ENCODE measurements at places on chromosomes 5 and 9.

DNA sequence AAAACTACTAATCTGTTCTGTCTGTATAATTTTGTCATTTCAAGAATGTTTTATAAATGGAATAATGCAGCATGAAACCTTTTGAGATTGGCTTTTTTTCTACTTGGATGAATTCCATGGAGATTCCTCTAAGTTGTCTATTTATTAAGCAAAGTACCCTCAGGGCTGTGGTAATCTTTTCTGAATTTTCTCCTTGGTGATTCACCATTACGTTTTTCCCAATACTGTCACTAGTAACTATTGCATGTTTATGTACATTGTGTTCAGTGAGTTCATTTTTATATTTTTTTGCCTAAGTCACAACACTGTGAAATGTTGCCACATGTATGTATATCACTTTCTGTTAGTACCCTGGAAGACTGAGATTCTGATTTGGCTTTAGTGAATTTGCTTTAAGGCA lies 177.0 kb upstream of the GRIN3A start:
- no peak for DNase-seq

GRCh38 chr5:173501271-173501670 lies 115.2 kb downstream of the BOD1 start:
- no peak for DNase-seq

- no peak for DNase-seq
Observed at GRCh38 chr5:56110646-56111403, 116.1 kb upstream of the IL6ST start.

- peak; percentile 38 for DNase-seq
Observed at GRCh38 chr9:9942764-9943424, 669.9 kb downstream of the PTPRD start.

GRCh38 chr9:3863686-3864085 lies 337.9 kb upstream of the RFX3 start:
- no peak for DNase-seq

DNA sequence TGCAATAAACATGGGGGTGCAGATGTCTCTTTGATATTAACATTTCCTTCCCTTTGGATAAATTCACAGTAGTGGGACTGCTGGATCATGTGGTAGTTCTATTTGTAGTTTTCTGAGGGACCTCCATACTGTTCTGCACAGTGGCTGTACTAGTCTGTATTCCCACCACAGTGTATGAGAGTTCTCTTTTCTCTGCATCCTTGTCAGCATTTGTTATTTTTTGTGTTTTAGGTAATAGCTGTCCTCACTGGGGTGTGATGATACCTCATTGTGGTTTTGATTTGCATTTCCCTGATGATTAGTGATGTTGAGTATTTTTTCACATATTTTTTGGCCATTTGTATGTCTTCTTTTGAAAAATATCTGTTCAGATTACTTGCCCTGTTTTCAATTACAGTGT lies 562.5 kb downstream of the CSNK1G3 start:
- DNase-seq: no peak

GRCh38 chr9:109918339-109919163 lies 138.6 kb downstream of the PALM2AKAP2 start:
- peak; percentile 12 for DNase-seq

DNA sequence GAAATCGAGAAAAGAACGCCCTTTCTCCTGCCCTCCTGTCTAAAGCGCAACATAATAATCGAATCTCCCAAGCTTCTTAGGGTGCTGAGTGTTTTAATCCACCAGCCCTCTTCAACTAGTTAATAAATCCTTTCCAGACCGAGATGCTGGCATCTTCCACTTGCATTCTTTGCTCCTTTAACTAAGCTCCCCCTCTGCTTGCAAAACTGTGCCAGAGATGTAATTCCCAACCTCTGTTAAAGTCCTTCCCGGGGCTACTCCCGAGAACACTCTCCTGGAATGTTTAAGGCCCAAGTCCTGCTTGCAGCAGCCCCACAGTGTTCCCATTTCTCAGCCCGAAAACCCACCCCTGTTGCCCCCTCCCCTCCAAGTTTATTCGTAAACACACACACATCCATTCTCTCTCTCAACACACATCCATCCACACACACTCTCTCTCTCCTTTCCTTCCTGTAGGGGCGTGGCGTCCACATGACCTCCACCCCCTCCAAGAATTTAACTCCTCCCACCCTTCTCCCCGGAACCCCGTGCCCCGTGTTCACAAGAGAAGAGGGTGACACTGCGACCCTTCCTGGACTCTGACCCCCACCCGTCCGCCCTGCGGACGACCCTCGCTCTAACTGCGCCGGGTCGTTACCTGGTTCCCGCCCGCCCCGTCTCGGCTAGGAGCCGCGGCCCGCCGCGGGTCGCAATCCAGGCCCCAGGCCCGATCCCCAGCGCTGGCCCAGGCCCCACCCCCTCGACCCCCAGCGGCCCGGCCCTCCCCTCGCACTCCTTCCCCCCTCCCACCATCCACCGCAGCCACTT lies 7.0 kb upstream of the MGAT1 start:
- DNase-seq: peak; percentile 90

DNA sequence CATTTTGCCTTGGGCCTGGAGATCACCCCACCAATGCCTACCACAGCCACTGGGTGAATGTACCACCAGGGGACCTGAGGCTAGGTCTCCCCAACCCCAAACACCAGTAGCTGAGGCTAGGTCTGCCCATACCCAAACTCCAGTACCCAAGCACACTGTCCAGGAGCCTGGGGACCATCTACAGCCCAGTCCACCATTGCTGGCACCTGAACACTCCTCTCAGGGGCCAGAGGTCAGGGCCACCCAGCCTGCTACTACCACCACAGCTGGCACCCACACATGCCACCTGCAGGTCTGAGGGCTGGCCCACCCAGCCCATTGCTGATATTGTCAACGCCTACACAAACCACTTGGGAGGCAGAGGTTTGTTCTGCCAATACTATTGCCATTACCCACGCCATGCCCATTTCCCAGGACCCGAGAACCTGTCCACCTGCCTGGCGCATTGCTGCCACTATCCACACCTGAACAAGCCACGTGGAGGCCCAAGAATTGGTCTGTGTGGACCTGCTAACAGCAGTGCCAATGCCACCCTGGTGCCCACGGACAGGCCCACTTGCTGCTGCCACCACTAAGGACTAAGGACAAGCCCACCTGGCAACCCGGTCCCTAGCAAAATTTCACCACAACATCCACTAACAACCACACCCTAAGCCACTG lies 59.2 kb downstream of the ZDHHC21 start:
- DNase-seq: no peak

DNA sequence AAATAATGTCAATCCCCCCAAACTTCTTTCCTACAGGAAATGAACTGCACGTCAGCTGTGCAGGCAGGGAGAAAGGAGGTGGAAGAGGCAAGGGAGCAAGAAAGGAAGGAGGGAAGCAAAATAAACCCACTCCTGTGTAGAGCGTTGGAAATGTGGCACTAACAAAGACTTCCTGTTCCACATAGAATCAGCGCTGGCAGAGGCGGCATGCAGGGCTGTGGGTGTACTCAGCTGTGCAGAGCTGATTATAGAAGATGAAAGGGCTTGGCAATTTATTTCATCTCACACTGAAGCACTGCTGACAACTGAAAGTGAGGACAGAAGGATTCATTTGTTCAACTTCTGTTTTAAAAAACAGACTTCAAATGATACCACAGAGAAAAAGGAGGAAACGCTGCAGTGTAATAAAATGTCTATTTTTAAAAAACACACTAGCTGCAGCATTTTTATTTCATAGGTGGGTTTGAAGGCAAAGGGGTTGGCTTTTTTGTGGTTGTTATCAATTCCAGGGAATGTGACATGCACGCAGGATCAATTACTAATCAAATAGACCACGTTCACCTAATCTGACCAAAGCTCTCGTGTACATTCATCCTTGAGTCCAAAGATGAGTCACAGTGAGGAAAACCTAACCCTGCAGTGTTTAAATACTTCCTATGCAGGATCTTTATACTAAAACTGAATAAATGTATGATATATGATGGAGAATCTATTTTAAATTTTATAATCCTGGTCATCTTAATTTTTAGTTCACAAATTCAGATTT lies 583.5 kb downstream of the ZNF608 start:
- DNase-seq: no peak

DNA sequence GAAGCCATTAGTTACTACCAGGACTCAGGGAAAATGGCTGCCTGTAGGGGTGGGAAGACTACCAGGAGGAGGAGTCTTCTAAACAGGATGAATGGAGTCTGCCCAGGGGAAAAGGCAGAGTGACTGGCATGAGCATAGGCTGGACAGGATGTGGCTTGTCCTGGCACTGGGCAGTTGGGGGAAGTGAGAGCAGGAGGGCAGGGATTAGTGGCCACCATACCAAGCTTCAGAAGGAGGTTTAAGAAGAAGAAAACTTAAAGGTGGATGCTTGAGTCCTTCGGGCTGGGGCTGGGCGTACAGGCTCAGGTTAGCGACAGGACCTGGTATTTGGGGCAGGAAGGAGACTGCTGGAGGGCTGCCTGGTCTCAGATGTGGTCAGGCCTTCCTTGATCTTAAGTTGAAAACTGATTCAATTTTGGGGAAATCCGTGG lies 5.0 kb upstream of the NSD1 start:
- DNase-seq: no peak

- DNase-seq: no peak
Observed at GRCh38 chr5:96176022-96176421, 214.4 kb upstream of the ELL2 start.

DNA sequence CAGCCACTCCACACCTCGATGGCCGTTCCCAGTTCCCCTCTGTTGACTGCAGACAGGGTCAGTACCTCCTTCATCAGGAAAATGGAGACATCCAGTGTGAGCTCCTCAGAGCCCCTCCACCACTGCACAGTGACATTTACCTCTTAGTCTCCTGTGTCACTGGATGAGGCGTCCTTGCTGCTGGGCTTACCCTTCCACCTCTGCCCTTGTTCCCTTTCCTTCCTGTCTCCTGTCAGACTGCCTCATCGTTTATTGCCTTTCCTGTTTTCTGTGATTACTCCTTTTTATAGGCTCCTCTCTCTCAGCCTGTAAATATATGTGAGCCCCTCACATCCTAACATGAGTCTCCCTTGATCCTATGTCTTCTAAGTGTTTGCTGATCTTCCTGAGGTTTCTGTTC lies 23.2 kb upstream of the SPTAN1 start:
- no peak for DNase-seq

GRCh38 chr5:32304622-32305021 lies 8.1 kb downstream of the MTMR12 start:
- DNase-seq: no peak

DNA sequence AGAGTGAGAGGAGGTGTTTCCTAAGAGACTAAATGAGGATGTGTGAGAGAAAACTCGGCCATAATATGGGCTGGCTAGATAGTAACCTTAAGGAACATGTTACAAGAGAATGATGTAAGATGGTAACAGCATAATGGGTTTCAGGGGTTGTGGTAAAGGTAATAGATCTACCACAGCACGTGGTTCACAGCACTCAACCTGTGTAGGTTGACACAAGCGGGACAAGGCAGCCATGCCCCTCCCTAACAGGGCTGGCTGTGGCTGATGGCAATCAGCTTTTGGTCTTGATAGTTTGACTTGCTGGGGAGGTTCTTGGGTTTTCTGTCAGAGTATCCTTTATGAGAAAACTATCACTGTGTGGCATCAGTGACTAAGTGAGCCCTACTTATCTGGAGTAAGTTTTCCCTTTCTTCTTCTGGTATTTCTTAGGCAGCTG lies 138.6 kb downstream of the TRIO start:
- no peak for DNase-seq

DNA sequence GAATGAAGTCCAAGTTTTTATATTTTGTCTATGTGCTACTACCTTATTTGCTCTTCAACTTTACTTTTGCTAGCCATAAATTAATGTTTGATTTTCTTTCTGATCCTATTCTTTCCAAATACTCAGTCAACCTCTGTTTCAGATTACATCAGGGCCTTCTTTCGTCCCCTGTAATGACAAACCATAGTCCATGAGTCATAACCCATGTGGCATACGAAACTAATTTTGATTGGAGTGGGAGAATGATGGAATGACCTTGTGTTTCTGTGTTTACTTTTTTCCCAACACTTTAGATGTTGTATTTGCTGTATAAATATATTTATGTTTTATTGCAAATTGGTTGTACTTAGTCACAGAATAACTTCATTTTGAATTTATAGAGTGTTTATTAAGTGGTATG lies 1043.1 kb downstream of the DTWD2 start:
- DNase-seq: no peak

DNA sequence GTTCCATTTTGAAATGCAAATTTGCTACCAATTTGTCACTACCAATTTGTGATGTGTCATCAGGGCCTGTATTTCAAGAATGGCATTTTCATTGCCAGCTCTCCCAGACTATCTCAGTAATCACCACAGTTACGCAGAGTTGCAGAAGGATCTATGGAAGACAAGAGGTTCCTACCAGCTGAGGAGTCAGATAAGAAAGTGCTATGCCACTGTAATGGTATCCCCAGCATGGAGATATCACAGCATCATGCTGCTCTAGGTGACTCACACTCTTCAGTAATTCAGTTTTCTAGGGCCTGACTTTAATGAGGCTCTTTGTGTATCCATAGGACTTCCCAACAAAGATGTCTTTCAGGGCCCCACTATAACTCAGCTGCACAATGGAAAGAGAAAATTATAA lies 490.3 kb downstream of the ARHGEF28 start:
- no peak for DNase-seq

- DNase-seq: no peak
Observed at GRCh38 chr9:16986556-16986955, 116.1 kb upstream of the BNC2 start.

GRCh38 chr5:80790698-80791097 lies 135.9 kb upstream of the DHFR start:
- no peak for DNase-seq

- no peak for DNase-seq
Observed at GRCh38 chr9:33014665-33015014, 10.4 kb upstream of the DNAJA1 start.

DNA sequence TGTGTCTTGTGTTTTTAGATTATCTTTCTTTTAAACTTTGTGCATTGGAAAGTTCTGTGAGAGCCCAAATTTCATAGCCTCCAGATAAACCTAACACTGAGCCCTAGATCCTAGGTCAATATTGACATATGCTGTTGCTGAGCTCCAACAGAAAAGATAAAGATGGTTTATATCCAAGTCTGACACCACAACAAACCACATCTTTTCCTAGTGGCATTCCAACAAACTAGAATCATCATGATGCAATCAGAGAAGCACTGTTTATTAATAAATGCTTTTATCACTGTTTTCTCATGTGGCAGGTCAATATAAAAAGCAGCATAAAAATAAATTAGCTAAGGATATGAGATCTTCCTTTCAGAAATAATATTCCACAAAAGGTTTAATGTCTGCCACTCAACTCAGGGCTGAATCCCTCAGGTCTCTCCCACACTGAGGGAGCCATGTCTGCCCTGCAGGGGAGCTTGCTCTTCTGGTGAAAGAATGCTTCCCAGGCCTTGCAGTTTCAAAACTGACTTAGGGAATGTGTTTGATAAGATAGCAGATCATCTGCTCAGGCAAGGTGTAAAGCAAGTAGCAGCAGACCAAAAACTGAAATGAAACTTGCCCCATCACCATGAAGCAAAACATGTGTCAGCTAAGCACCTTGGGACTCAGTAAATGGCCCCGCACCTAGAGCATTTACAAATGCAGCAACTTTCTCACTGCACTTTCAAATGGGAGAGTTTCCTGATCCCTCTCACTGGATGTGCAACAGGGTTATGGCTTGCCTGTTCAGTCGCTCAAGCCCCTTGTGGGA lies 493.0 kb downstream of the AGTPBP1 start:
- DNase-seq: no peak
